Neuronal stem cell (in vitro differentiated cells): ENCODE measurements at places on chromosomes 5 and 9.

DNA sequence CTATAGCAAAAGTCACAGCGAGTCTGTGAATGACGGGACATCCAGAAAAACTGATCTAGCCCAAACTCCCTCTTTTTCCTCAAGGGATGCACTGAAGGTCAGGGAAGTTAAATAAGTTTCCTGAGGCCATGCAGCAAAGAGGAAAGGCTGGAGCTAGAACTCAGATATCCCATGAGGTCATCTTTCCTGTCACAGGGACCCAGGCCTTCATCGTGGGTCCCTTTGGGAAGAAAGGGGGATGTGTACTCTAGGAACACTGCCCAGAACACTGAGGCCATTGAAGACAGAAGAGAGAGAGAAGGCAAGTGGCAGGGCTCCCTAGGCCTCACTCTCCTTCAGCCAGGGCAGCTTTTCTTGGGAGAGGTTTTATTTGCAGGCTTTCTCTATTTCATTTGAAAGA, 182.0 kb downstream of the EBF1 start:
- no peak for DNase-seq

GRCh38 chr5:173789031-173789920, 98.9 kb upstream of the CPEB4 start:
- DNase-seq, result no peak

DNA sequence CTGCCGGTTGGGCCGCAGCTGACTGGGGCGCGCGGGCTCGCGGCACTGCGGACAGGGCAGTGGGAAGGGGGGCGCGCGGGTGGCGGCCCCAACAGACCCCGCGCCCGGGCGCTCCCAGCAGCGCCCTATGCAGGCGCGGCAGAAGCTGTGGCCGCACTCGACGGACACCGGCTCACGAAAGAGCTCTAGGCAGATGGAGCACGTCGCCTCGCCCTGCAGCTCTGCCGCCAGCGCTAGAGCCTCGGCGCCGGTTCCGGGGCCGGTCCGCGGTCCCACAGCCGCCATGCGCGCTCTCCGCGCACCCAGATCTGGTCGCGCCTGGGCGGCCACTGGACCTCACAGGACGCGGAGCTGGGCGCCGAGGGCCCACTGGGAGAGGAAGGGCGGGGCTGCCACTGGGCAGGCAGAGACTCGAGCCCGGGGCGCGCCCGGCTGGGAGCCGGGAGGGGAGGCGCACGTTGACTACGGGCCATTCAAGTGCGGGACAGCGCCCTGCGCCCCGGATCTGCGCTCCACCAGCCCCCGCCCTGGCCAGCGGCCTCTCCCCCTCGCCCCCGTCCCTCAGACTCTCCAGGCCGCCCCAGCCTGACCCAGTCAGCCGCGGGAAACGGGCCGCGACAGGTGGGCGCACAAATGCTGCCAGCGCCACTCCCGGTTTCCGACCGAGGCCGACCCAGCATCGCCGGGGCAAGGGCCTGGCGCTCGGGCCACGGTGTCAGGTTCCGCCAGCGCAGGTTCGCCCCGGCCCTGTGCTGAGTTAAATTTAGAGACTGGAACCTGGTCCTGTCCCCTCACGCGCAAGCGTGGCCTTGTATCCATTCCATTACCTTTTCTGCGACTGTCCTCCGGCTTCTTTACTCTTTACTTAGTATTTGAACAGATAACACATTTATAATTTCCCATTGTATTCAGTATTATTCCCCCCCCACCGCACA, at the start of gene TRIM7:
Gene TRIM7 (minus strand): TSS at position 371 of the 935 bp plus-strand sequence. CDS start 86 bp downstream, at position 285.
- DNase-seq, result no peak

GRCh38 chr9:111961009-111961408, 64.4 kb downstream of the UGCG start:
- no peak for DNase-seq

GRCh38 chr5:114427204-114427603, 65.3 kb downstream of the KCNN2 start:
- DNase-seq, result no peak

DNA sequence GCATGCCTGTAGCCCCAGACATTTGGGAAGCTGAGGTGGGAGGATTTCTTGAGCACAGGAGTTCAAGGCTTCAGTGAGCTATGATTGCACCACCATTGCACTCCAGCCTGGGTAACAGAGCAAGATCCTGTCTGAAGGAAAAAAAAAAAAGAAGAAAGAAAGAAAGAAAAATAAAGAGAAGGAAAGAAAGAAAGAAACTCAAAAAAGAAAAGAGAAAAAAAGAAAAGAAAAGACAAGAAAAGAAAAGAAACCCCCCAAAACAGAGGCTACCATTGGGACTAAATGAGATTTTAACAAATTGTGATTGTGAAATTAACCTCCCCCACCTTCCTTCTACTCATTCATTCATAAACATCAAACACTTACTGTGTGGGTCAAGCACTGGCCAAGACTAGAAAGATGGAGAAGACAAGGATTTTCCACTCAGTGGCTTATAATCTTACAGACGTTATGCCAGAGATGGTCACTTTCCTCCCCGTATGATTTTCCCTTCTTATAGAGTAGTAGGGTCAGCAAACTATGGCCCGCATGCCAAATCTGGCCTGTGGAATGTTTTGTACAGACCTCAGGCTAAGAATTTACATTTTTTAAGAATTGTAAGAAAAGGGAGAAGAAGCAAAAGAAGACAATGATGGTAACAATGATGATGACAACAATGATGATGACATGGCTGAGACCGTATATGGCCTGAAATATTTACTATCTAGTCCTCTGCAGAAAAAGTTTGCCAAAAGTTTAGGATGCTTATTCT, 1.1 kb upstream of the FYB1 start:
- DNase-seq, result no peak

- no peak for DNase-seq
Measured at GRCh38 chr9:91285729-91286353, 75.9 kb downstream of the AUH start.

DNA sequence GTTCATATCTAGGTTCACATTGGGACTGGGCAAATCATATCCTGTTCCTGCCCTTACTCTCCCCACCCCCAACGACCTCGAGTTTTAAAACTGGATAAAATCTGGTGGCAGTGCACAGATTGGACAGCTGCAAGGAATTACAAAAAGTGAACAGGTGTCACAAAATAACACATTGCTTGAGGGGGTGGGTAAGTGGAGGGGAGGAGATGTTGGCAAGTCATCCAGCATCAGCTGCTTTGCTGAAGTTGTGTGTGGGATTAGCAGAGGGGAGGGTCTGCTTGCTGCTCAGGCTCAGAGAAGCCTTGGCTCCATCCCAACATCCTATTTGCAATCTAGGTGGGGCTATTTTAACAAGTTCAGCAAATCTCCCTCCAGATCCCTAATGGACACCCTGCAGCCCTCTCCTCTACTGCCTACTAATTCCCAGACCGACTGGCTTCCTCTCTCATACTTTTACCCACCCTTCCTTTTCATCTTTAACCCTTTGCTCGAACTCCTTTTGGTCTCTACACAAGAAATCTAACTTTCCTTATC, 39.8 kb upstream of the SLC24A2 start:
- DNase-seq, result no peak

GRCh38 chr5:15957124-15957523, 222.5 kb downstream of the MARCHF11 start:
- DNase-seq, result no peak

DNA sequence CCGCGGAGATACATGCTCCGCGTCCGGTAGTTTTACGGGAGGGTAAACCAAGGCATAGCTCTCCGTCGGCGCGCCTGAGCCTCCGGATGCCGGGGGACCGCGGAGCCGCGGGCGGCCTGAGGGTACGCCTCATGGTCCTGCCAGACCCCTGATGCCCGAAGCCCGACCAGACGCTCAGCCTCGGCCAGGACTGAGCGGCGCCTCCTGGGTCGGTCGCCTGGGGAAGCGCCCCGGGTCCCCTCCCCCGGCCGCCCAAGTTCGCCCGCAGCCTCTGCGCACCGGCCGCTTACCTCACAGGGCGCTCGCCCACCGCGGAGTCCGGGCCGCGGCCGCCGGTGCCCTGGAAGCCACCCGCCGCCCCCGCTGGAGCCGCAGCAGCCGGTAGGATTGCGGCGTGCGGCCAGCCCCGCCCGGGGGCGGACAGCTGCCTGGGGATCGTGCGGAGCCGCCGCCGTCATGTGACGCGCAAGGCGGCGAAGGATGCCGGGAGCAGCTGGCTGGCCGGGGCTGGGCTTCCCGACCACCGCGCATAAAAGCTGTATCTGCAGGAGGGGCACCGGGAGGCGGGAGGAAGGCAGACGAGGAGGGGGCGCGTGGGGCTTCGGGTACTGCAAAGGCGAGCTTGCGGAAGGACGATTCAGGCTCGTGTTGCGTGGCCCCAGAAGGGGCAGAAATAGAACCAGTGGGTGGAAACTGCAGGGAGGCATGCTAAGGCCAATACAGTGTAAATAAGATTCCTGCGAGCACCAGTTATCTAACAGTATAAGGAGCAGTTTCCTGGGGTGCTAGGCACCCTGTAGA, at the start of gene FBXO10:
Gene FBXO10 (minus strand): TSS at position 460 of the 801 bp plus-strand sequence. CDS start 34,612 bp downstream, outside the sequence.
- peak; percentile 79 for DNase-seq

DNA sequence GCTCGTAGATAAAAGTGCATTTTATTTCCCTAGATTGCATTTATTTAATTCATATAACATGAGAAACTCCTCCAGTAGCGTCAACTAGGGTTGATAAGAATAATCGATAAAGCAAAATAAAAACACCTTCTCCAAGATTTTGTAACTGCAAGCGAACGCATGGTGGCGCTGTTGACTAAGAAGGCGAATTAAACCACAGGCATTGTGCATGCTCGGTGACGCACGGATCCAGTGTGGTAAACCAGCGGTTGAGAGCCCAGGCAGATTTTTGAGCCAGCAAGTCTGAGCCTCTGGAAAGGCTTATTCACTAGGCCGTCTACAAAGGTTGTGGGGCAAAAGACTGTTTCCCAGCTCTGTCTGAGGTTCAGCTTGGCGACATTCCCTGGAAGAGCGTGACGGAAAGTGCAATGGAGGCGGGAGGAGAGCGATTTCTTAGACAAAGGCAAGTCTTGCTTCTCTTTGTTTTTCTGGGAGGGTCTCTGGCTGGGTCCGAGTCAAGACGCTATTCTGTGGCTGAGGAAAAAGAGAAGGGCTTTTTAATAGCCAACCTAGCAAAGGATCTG, at the start of gene PCDHB3:
Gene PCDHB3 (plus strand): TSS at position 231 of the 563 bp plus-strand sequence. CDS start 177 bp downstream, at position 408.
- DNase-seq, result no peak

- DNase-seq, result no peak
Measured at GRCh38 chr5:151036556-151036955, 16.2 kb downstream of the GPX3 start.

GRCh38 chr9:138115506-138115905, 237.9 kb downstream of the CACNA1B start:
- no peak for DNase-seq

DNA sequence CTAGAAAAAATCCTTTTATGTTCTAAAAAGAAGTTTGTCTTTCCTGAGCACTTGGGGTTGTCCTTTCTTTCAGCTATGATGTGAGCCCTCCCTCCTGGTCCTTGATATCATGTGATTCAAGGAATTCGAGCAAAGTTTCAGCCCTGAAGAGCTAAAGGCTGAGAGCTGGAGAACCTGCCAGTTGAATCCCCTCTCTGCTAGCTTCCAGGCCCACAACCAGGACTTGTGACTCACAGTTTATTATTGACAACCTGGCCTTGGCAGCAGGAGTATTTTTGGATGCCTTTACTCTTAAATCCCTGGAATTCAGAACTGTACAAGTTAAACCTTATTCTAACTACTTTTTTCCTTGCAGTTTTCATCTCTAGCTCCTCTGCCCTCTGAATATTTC, 182.8 kb downstream of the SPOCK1 start:
- no peak for DNase-seq

GRCh38 chr9:125759764-125760129, 12.6 kb downstream of the PBX3 start:
- no peak for DNase-seq

DNA sequence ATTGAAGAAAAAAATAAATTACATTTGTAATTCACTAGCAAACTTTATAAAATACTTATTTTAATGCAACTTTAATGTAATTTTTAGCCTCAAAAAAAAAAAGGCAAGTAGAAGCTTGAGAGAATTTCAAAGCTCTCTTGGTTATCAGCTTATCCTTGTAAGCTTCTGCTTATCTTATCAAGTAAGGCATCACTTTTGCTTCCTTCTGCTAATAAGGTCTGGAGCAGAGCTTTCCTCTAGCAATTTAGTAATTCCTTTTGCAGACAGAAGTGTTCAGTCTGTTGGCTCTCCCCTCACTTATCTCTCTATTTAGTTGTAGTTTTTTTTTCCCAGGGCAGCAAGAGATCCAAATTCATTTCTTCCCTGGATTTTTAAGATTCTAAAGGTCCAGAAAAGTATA, 525.0 kb downstream of the ISL1 start:
- DNase-seq, result no peak

DNA sequence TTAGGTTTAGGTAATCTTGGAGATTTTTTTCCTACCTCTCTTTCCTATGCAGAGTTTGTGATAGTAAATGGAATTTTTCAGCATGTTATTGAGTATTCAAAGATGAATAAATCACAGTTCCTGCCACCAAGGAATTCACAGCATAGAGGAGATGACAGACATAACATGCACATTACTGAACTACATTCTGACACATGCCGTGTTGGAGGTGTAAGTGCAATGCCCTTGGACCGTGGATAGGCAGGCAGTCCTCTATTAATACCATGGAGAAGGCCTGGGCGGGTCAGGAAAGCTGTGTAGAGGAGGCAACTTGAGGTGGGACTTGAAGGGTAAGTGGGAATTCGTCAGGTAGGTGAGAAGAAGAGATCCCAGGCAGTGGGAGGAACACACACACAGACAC, 43.9 kb downstream of the MCCC2 start:
- DNase-seq, result no peak

- DNase-seq, result no peak
Measured at GRCh38 chr5:126965061-126965475, 65.3 kb downstream of the MARCHF3 start.

DNA sequence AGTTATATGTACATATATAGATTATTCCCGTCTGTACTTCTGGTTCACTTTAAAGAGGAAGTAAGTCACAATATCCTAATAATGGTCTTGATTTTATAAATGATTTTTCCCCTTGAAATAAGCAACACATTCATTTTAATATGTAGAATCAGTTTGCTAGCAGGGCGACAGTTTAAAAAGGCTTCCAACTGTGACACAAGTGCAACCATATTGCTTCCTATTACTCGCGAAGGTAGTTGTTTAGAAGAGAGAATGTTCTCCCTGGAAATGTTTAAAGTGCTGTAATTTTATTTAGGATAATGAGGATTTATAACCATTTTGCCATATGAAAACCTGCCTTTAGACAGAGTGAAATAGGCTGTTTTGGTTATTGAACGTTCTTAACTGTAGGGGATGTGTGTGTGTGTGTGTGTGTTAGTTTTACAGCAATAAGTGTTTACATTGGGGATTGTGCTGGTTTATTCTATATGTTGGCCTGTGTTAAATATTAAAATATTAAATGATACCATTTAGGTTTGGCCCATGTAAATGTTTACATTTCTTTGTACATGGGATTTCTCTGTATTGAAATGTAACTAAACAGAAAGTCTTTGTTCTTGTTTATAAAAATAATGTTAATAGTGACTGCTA, 138.3 kb downstream of the PBX3 start:
- no peak for DNase-seq

GRCh38 chr9:15277400-15278090, 29.5 kb downstream of the TTC39B start:
- DNase-seq, result no peak

- DNase-seq, result no peak
Measured at GRCh38 chr5:139574641-139575312, 13.6 kb downstream of the UBE2D2 start.
